Left cardiac atrium (tissue), 4 donors: ENCODE measurements at places on chromosomes 2 and 18. TPM values are rescaled to one million over a fixed set of nuclear protein-coding genes. Genes with fewer than 3 reads are reported as not detected.
A peak's percentile ranks its signal among the peaks of the same experiment; 100 is the strongest.

GRCh38 chr2:31012406-31012805 is 125.8 kb downstream of the GALNT14 start:
- DNase-seq = no peak

- DNase-seq = no peak
These were observed 9.3 kb upstream of the PSMD1 start for GRCh38 chr2:231047274-231047922.

DNA sequence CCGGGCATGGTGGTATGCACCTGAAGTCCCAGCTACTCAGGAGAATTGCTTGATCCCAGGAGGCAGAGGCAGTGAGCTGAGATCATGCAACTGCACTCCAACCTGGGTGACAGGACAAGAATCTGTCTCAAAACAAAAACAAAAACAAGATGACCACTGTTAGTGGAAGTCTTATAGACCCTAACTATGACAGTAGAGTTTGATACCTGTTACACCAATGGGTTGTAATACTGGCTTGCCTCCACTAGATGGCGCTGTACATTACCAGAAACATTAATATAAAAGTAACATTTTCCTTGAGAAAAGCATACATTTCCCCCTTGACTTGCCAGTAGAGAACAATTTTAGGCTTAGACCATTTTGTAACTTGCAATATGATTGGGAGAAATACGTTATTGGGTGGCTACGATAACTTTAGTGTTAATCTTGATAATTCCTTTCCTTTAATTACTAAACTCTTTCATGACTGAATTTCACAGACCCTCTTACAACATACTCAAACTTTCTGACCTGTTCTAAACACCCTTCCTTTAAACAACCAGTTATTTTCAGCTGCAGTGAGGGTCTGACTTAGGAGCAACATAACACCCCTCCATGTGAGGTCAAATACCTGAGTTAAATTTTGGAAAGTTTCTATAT is 19.5 kb downstream of the SLC25A52 start:
- peak; percentile 46 for DNase-seq

DNA sequence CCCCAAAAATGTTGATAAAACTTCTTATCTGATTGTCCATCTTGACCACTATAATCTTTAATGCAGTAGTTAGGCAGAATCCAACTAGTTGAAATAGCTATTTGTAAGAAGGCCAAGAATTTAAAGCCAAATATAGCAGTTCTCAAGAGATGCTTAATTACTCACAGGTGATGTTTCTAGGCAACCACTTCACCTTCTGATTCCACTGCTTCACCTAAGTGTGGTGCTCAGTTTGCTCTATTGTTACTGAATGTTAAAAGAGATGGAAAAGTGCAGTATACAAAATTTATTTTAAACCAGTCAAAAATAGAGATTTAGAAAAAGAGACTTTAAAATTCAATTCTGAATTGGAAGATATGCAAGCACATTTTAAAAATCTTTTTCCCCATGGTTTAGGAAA is 539.4 kb downstream of the ZNF804A start:
- DNase-seq = no peak

- DNase-seq = no peak
These were observed 60.7 kb upstream of the ITGA4 start for GRCh38 chr2:181396256-181397123.

GRCh38 chr2:110903548-110903947 is 171.2 kb downstream of the ACOXL start:
- no peak for DNase-seq

DNA sequence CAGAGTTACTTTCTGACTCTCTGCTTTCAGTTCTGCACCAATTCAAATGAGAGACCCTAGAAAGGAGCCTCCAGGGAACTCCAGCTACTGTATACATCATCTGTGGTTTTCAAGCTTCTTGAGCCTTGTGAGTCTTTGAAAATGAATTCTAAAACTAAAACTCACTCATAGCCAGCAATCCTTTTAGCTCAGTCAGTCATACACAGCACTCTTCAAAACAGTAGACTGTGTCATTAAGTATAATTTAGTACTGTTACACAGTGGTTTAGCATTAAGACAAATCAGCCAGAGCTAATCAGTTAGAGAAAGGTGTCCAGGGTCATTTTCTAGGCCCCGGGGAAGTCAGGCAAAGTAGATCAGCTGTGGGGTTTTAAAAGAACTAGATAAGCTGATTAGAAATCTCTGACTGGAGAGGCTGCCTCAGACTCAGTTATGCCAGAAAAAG is 322.1 kb upstream of the THUMPD2 start:
- DNase-seq = no peak

- DNase-seq = no peak
These were observed 10.9 kb downstream of the PTGR3 start for GRCh38 chr18:75198036-75198435.

DNA sequence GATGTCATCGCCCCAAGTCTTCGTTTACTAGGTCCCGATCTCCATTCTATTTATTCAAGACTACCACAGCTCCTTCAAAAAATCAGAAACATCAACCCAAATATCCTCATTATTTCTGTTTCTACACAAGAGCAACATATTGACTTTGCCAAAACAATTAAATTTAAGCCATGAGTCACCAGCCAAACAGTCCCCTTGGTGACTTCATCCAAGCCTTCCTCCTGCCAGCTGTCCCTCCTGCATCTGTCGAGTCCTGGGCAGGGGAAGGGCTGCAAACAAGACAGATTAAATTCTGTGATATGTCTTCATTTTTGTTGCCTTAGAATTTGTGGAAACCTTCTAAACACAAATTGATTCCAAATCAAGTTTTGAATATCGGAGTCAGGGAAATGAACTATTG is 110.3 kb downstream of the SP3 start:
- DNase-seq = peak; percentile 27

DNA sequence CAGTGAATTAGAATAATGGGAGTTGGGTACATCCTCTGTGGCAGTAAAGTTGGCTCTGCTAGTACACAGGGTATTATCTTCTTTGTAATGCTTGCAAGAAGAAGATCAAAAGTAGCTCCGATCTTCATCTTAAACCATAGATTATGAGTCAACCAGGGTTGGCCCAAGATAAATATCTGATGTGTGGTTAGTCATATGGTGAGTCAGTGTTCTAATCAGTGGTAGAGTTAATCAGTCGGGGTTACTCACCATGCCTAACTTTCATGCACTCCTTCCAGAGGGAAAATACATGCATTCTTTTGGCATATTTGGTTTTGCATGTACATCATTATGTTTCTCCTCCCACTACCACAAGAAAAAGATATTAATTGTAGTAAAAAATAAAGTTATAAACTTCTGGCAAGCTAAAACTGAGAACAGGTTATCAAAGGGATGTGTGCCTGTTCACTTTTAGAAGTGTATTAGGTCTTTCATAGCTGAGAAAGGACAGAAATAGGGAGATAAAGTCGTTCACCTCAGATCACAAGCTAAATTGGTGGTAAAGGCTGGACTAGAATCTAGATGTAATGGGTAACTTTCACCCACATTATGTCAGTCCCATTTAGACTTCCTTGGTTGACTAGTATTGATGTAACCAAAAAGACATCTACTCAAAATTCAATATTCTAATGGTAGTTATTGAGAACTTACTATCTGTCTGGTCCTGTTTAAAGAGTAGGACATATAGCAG is 684.4 kb downstream of the IRS1 start:
- DNase-seq = no peak

DNA sequence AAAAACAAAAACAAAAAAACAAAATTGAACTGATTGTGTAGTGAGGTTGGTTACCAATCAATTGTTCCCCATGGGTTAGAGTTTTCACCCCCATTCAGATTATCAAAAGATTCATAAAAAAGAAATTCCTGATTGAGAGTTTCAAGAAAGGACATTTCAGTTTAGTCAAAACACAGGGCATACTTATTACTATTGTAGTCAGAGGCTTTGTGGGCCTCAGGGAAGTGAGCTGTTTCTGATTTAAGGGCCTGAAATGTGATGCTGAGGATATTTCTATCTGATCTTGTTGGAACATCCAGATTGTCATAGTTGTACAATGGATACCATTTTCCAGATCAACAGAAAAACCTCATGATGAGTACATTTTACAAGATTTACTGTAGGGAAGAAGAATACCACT is 368.1 kb upstream of the NETO1 start:
- DNase-seq = no peak

DNA sequence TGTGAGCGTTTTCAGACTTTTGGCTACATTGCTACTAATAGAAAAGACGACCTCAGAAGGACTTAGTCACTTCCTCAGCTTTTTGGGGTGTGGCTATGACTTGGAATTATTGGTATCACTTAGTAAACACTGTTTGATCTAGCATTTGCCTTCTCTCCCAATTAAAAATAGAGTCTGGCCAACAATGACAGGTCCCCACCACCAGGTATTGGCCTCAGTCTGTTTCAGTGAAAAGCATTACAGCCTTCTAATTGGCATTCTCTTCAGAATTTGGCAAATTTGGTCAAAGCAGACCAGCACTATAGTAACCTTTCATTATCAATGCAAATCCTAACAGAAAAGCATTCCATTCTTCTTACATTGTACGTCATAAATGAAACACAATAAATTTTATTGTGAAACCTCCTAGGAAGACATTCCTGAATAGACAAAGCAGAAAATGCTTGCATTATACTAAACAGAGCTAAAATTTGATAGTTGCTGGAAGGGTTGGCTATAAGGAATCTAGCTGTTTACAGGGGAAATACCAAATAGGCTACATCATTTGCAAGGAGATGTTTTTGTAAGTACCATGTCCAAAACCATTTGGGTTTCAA is 613.9 kb downstream of the IRS1 start:
- no peak for DNase-seq

- peak; percentile 21 for DNase-seq
These were observed 1060.6 kb upstream of the FANCL start for GRCh38 chr2:59301466-59302402.

The SEPTIN10 gene
- total RNA-seq = 63.4 TPM

The CFAP65 gene
- not detected for total RNA-seq

The WDR33 gene
- total RNA-seq = 34.8 TPM

The SERPINB13 gene
- total RNA-seq = not detected
